ENCODE measurements at places on chromosomes 6 and 20.

- DNase-seq: peak; percentile 50
Observed at GRCh38 chr6:21971541-21971940, 325.3 kb downstream of the PRL start.

DNA sequence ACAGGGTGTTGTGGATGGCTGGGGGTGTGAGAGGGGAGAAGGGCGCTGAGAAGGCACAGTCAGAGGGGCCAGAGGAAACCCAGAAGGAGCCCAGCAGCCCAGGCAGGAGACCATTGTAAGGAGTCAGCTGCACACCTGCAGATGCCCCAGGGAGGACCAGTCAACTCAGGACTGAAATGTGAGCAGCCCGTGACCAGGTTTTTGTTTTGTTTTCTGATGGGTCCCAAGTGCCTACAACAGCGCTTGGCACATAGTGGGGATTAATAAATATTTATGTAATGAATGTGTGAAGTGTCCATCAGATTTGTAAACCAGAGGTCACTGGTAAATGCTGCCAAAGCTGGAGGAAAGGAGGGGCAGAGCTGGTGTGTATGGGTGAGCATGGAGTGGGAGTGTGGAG, 30.2 kb downstream of the TRAM2 start:
- no peak for DNase-seq

DNA sequence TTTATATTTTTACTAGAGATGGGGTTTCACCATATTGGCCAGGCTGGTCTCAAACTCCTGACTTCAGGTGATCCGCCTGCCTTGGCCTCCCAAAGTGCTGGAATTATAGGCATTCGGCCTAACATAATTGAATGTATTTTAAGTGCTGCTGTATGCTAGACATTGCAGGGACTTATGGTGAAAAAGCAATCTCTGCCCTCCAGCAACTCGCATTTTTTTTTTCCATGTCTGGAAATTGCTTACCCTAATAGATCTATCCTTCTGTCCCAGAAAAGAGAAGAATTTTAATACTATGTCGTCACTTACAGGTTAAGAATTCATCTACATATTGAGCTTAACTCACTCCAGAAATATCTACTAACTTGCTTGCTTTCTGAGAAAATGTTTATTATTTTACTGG, 10.4 kb downstream of the ITCH start:
- no peak for DNase-seq

DNA sequence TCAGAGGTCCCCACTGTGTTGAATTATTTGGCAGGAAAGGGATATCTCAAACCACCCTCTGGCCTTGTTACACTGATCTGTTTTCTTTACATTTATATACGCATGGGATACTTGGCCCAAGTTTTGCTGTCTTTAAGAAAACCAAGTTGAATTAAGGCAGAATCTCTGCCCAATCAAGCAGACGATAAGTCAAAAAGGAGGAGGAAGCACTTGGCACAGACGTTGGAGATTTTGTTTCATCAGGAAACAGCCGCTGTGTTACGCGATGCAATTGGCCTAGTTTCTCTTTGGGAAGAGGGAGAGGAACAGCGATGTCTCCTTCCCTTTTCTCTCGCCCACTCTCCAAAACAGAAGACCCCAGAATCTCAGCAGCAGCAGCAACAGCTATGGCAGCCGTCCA, 20.2 kb upstream of the NAA20 start:
- DNase-seq: no peak

DNA sequence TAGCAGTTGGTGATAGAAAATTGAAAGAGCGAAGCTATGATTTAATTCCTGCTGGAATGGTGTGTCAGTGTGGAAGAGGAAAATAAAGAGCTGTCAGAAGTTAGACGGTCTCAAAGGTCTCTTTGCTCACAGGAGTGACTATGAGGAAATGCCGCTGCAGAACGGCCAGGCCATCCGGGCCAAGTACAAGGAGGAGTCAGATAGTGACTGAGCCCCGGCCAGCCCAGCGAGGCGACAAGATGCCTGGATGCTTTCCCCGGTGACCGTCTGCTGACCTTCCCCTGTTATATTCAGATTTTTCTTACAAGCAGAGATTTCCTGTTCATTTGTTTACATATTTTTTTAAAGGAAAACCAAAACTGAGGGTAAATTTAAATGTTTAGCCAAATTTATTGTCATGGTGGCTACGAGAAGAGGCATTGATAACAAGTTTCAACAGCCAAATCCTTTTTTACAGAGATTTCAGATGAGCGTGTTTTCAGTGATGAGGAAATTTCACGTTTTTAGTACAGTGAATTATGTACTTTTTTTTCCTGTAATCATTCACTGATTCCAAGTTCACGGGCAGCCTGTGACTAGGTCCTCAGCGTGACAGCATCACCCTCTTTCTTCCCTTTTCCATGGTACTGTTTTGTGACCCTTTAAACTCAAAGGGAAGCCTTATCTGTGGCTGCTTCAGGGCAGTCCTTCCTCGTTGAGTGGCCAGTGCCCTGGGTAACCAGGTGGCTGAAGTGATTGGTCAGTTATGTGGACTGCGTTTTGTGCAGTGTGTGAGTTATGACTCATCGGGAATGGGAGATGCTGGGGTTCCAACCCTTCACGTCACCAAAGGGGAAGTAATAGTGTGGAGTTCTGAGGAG, 12.6 kb downstream of the DYNLT1 start:
- DNase-seq: peak; percentile 90

GRCh38 chr6:98560841-98561240, 273.5 kb upstream of the POU3F2 start:
- no peak for DNase-seq

- DNase-seq: peak; percentile 34
Observed at GRCh38 chr6:135535989-135536414, 38.5 kb upstream of the AHI1 start.

DNA sequence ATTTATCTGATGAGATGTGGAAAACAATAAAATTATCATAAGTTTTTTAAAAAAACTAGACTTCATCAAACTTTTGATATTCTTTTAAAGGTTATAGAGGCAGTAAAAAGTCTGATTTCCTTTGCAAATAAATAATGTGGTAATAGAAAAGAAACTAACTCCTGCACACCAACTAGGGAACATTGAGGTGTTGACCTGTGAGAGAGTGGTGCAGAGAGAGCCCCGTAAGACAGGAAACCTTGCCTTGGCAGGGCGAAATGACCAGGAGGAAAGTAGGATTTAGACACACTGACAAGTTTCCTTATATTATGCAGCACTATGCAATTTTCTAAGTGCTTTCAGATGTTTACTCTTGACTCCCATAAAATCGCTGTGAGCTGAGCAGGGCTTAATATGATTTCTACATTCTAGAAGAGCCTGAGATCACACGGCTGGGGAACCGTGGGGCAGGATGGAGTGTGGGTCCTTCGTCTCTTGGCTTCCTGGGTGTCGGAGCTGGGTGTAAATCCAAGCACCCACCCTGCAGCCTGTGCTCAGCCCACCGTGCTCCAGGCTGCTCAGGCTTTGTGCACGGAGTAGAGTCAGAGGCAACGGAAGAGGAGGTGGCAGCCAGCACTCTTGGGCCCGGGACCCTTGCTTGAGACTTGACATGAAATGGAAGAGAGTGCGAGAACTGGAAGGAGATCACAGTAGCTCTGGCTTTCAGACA, 61.3 kb upstream of the FOXQ1 start:
- DNase-seq: no peak

GRCh38 chr6:39225543-39225942, 3.7 kb downstream of the KCNK5 start:
- peak; percentile 93 for DNase-seq

- DNase-seq: no peak
Observed at GRCh38 chr6:132954936-132955335, 140.6 kb downstream of the RPS12 start.

- DNase-seq: no peak
Observed at GRCh38 chr6:105151644-105152043, 28.2 kb downstream of the POPDC3 start.

DNA sequence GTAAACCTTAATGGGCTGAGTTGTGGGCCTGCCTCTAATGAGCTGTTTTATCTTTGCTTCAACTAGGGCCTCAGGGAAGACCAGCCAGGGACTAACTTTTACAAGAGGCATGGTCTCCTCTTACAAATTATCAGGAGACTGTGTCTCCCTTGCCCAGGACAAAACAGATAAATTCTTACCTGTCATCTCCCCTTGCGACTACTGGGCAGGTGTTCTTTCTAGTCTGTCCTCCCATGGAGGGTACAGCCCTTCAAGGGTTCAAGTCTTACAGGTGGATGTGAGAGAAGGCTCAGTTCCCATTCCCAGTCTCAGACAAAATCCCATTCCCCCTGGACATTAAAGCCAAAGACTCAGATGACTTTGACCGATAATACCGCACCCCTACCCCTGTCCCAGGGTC, 13.6 kb downstream of the RRBP1 start:
- no peak for DNase-seq

GRCh38 chr20:44848254-44849015, 37.1 kb upstream of the YWHAB start:
- DNase-seq: no peak

DNA sequence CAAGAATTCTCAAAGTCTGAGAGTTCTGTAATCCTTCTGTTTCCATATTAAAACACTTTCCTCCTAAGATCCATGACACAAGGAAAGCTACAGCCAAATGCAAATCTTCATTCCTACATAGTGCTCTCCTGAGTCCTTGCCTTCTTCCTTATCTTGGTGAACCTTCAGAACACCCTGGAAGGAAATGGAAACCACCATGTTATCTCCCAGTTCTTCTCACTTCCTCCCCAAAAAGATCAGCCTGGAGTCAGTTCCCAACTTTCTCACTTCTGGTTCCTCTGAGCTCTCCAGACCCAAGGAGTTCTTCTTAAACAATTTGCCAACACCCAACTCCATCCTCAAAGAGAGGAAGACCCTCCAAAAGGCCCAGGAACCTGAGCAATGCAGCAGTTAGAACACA, 193.3 kb upstream of the CCN2 start:
- no peak for DNase-seq

- no peak for DNase-seq
Observed at GRCh38 chr20:11502061-11502460, 415.6 kb upstream of the BTBD3 start.

- DNase-seq: no peak
Observed at GRCh38 chr20:5491455-5491854, 174.7 kb upstream of the PROKR2 start.

- no peak for DNase-seq
Observed at GRCh38 chr6:111970426-111970825, 83.5 kb upstream of the CCN6 start.

DNA sequence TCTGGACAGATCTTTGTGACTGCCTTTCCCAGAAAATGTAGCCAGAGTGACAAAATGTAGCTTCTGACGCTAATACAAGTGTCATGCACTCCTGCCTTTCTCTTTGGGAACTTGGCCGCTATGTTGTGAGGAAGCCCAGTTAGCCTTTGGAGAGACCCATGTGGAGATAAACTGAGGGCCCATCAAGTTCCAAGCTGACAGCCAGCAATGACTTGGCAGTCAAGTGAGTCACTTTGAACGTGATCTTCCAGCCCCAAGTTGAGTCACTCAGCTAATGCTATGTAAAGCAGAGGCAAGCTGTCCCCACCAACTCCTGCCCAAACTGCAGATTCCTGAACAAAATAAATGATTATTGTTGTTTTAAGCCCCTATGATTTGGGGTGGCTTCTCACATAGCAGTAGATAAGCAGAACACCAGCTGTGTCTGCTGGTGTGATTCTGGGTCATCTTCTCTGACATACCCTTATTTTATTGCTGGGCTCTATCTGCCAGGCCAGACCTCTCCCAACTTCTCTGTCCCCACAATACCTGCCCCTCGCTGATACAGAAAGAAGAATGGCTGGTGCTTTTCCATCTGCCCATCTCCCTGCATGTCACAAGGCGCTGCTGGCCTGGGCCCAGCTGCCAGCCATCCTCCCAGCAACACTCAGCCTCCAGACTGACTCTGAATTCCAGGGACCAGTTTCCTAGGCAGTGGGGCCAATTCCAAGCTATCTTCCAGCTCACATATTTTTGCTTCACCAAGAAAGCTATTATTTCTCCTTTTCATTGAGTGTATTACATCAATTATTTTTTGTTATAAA, 274.8 kb downstream of the LRFN2 start:
- peak; percentile 32 for DNase-seq

- DNase-seq: no peak
Observed at GRCh38 chr6:44575644-44576043, 188.1 kb downstream of the CDC5L start.

DNA sequence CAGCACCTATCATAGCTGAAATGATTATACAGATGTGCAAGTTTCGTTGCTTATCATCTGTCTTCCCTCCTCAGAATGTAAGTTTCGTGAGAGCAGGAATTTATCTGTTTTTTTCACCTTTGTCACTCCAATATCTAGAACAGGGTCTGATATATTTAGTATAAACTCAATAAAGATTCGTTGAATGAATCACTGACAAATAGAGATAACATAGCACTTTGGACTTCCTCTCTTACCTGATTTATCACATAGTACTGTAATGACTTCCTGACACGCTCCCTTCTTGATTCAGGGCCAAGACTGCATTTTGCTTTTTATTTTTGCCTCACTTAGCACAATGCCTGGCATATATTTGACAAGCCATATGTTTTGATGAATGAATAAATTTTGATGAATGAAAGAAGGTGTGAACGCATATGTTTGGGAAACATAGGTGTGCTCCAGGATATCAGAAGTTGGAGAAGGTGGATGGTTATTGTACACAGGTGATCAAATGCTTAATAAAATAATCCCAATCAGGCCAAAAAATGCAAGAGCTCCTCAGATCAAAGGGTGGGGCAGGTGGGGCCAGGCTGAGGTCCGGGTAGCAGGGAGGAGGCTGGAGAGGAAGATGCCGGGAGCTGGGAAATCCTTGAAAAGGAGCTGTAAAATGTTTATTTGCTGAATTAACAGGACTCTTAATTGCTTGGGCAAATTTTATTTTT, 33.0 kb downstream of the PIM1 start:
- DNase-seq: no peak

- peak; percentile 9 for DNase-seq
Observed at GRCh38 chr20:13105864-13106457, 97.2 kb downstream of the SPTLC3 start.

DNA sequence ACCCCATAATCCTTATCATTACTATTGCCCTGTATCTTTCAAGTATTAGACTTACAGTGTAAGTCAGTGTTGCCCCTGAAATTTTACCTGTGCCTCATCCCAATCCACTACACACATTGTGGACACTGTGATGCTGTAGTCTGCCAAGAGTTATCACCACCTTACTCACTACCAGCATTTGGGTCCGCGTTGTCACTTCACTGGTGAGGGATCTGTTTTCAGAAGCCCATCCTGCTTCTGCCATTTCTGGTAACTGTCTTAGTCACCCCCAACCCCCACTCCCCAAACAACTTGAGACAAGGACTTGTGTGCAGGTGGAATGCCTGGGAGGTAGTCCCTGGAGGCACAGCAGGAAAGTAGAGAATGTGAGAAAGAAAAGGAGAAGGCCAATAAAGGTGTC, 6.0 kb upstream of the RAB44 start:
- DNase-seq: no peak

- no peak for DNase-seq
Observed at GRCh38 chr20:25230166-25230831, 17.6 kb upstream of the PYGB start.

DNA sequence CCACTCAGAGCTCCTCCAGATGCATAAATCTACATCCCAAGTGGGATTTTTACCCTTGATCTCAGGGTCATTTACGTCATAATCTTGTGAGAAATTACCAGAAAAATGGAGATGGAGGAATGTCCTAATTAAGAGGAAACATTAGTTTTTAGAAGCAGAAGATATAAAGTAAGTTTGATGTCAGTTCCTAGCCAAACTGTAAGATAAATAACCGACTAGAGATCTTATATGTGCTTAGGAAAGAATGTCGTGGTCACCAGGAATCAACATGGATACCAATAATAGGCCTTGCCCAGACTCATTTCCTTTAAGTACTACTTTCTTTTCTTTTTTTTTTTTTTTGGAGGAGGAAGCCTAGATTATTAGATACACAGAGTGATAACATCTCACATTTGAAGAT, 186.9 kb downstream of the UTRN start:
- DNase-seq: no peak
